MM.1S (cell line): ENCODE measurements at places on chromosomes 5 and 9.

DNA sequence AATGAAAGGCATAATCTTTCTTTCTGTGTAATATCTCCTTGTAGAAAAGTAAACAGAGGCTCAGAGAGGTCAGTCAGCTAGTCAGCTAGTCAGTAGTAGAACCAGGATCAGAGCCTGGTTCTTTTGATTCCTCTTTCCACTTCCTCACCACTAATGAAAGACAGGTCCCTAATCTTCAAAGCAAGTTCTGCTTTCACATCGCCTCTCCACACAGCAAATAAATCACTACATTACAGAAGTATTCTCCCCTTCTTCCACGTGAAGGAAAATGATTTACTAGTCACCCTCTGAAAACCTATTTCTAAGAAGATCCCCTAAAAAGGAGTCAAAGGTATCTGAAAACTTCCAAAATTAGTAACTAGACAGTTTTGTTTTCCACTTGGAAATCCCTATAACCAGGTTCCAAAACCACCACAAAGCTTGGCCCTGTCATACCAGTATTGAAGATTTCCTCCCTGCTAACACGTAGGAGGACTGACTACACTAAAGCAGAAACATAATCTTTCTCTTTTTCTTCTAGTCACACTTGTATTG, 140.5 kb upstream of the TARS1 start:
- no peak for DNase-seq

GRCh38 chr9:86279839-86280238, 2.5 kb downstream of the ISCA1 start:
- no peak for DNase-seq

DNA sequence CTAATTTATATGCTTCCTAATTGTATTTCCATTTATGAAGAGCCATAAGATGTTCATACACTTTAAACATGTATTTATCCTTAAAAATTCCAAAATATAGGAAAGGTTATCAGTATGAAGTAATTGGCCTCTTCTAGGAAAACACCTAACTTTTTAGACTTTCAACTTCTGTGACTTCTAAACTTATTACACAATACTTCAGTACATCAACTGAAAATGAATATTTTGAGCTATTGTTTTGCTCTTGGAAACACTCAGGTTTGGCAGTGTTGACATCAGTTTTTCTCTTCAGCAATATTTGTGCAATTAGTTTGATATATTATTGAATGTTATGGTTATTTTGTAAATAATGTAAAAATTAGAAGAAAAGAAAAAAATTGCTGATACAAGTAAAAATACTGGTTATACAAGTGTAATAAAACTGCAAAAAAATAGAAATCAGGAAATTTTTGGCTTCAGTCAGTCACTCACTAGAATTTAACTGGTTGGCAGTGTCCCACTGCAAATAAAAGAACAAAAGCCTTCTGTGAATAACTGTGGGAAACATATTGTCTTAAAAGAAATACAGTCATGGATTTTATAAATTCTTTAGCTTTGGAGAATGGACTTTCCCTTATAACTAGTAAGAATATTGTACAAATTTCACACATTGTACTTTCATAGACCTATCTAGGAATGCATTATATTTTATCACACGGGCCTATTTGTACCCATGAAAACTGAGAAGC, 635.9 kb downstream of the TLE1 start:
- DNase-seq: no peak

DNA sequence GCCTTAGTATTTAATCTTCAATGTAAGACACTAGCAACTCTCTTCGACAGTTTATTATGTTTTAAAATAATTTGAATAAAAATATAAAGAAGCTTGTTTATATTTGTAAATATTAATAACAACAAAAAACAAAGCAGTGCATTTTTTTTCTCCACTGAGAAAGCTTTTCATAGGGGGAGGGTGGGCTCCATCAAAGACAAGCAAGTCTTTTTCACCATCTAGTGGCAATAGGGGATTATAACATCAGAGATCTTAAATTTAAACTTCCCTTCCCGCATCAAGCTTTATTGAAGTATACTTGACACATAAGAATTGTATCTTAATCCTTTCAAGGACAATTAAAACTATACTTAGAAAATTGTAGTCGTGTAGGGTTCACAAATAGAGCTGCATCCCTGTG, 9.3 kb upstream of the OR13F1 start:
- no peak for DNase-seq

- no peak for DNase-seq
These were observed 40.7 kb upstream of the PPP3R2 start for GRCh38 chr9:101635473-101635872.

GRCh38 chr5:158914008-158915000, 185.4 kb downstream of the EBF1 start:
- no peak for DNase-seq

DNA sequence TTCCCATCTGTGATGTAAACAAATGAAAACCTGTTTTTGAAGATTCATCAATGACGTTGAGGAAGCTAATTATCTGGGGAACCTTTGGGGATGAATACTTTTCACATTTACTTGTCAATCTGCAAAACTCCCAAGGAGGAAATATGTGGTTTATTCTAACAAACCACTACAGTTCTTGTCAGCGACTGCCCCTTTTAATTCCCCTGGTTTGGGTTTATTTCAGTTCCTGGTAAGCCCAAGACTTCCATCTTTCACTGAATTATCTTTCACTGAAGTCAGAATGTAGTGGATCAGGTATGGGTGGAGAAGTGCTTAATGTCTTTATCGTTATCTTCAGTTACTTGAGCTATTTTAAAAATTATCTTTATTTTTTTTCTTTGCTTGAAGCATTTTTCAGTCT, 40.2 kb downstream of the TLR4 start:
- DNase-seq: no peak

DNA sequence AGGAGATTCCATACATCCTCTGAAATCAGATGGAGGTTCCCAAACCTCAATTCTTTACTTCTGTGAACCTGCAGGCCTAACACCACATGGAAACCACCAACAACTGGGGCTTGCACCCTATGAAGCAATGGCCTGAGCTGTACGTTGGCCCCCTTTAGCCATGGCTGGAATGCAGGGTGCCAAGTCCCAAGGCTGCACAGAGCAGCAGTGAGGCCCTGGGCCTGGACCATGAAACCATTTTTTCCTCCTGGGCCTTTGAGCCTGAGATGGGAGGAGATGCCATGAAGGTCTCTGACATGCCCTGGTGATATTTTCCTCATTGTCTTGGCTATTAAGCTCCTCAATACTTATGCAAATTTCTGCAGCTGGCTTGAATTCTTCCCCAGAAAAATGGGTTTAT, 983.8 kb downstream of the CDH9 start:
- DNase-seq: no peak
